8988T (cell line): ENCODE measurements at places on chromosomes 7 and 10.

DNA sequence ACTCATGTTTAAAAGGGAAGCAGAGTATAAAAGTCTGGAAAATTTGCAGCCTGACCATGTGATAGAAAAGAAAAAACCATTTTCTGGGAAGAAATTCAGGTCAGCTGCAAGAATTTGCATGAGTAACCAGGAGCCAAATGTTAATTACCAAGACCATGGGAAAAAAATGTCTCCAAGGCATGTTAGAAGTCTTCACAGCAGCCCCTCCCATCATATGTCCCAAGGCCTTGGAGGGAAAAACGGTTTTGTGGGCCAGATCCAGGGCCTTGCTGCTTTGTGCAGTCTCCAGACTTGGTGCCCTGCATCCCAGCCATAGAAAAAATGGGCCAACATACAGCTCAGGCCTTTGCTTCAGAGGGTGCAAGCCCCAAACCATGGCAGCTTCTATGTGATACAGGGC lies 1019.6 kb upstream of the SORCS1 start:
- no peak for DNase-seq

DNA sequence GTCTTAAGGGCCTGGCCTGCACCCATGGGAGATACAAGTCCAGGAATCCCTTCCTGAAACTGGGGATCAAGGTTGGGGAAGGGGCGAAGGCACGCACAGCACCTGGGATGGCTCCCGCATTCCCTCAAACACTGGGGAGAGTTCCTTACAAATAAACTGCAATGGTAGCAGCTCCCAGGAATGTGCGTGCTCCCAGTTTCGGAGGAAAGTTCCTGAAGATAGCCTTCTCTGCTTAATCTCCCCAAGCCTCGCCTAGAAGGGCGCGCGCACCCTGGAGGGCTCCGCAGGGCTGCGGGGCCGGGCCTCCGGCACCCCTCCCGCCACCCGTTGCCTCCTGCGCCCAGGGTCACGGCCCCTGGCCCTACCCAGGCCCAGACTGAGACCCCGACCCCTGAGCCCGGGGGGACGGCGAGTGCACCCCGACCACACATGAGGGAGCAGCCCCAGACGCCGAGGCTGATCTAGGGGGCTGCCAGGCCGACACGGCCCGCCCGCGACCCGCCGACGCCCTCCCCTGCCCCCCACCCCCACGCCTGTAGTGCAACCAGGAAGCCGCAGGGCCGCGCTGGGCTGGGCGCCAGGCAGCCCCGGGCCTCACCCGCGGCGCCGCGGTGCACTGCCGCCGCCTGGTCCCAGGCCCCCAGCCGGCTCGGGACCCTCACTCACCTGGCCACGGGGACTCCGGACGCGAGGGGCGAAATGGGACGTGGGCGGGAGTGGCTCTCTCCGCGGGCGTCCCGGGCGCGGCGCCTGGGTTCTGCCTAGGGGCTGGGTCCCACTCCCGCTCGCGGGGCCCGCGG lies 460 bp downstream of the ANXA11 start:
- no peak for DNase-seq

DNA sequence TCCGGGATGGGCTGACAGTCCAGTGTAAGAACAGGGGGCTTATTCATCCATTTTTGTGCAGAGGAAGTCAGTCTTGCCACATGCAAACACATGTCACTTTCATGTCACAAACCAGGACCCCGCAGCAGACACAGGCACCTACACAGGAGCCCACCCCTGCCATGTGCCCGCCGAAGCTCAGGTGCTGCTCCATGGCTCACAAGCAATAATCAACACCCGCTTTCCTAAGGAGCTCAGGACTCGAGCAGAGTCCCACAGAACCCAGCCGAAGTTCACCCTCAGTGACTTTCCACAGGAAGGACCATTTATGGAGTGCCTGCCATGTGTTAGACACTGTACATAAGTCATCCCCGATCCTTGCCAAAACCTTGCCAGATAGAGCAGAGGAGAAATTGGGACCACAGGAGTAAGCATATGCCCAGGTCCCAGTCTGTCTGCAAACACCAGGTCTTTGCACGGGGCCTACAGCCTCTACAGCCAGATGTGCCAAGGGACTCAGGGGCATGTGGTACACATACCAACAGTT lies 99.4 kb downstream of the EBF3 start:
- no peak for DNase-seq

GRCh38 chr10:96402417-96403305 lies 43.9 kb upstream of the OPALIN start:
- no peak for DNase-seq

DNA sequence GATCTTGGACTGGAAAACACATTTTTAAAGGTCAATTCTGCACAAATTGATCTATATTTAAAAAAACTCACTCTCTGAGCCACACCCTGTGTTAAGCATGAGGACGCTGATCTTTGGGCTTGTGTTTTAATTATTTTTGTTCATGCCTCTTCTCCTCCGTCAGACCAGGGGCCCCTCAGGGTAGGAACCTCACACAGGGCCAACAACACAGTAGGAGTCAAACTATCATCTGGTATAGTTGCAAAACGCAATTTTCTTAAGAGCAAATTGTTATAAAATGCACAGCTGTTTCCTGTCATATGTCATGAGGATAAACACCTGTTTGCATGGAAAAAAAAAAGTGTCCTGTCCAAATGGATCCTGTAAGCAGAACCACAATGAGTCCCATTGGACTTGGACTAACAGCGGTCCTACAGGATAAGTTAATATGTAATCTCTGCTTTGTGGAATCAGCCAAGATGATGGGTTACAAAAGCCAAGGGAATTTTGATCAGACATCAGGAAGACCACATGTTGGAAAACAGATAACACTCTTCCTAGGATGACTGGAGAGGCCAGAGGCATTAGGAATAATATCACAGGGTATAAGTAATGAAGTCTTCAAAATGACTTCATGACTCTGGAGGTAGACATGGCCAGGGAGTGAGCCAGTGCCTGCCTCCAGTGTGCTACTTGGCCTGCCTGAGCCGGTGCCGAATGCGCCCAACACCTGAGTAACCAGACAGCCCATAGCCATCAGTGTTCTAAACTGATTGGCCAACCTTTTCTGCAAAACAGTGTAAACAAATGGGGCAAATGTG lies 184.9 kb upstream of the ADCY1 start:
- DNase-seq: no peak

- no peak for DNase-seq
These were observed 43.9 kb downstream of the DOCK4 start for GRCh38 chr7:112162142-112162766.

GRCh38 chr7:66669088-66669487 lies 40.4 kb downstream of the KCTD7 start:
- no peak for DNase-seq

DNA sequence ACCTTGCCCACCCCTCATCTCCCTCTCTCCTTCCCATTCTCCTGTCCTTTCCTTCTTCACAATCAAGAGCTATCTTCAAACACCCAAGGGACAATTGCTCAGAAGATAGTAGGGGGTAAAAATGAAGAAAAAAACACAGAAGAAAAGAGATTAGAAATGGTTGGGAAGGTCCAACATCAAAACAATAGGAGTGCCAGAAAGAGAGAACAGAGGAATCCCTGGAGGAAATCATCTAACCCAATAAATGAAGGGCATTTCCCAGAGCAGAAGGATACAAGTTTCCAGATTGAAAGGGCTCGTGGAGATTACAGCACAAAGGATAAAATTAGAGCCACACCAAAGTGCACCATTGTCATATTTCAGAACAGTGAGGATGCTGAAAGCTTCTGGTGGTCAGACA lies 145.6 kb downstream of the OAT start:
- DNase-seq: no peak

- no peak for DNase-seq
These were observed 3.8 kb upstream of the CLDN3 start for GRCh38 chr7:73773700-73774517.

DNA sequence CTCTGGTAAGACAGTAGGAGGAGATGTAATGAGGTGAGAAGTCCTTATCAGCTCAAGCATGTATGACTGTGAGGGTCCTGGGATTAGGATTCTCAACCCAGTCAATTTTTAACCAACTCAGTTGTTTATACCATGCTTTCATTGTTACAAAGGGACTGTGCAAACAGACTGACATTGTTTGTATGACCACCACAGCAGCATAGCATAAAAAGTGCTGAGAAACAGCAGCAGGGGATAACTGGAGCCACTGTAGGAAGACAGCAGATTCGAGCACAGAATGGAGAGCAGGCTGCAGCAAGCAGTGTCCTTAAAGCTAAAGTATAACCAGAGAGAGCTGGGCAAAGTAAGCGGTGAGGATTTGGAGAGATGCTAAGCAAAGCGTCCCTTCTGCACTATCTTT lies 829.5 kb downstream of the REEP3 start:
- DNase-seq: no peak

GRCh38 chr10:120794390-120794789 lies 56.8 kb upstream of the WDR11 start:
- no peak for DNase-seq

- no peak for DNase-seq
These were observed 227.4 kb downstream of the TCERG1L start for GRCh38 chr10:131083915-131084790.

- no peak for DNase-seq
These were observed 2.0 kb downstream of the SAMD9 start for GRCh38 chr7:93115796-93116195.

- no peak for DNase-seq
These were observed 36.6 kb downstream of the PIK3AP1 start for GRCh38 chr10:96683710-96684109.

DNA sequence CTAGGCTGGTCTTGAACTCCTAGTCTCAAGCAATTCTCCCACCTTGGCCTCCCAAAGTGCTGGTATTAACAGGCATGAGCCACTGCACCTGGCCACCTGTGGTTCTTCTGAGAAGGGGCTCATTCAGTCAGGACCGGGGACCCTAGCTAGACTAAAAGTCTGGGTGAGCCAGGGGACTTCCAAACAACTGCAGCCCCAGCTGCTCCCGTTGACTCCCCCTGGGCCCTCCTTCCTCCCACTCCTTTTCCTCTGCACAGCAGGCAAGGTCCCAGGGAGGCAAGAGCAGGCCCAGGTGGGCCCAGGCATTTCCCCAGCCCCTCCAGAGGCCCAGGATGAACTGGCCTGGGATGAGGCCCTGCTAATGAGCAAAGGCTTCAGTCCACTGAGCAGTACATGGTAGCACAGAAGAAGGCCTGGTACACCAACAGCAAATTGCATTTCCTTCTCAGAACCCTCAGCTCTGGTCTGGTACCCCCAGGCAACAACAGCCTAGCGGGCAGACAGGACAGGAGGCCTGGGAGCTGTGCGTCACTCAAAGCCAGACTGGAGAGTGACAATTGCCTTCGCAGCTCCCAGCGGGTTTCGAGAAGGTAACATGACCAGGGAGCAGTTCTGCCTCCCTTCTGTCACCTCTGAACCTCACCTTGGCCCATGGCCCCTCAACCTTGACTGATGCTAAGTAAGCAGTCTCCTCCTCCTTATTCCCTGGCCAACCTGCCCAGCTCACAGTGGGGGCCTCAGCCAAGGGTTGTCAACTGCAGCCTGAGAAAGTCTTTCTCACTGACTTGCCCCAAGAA lies 30.7 kb upstream of the HSPA12A start:
- no peak for DNase-seq

DNA sequence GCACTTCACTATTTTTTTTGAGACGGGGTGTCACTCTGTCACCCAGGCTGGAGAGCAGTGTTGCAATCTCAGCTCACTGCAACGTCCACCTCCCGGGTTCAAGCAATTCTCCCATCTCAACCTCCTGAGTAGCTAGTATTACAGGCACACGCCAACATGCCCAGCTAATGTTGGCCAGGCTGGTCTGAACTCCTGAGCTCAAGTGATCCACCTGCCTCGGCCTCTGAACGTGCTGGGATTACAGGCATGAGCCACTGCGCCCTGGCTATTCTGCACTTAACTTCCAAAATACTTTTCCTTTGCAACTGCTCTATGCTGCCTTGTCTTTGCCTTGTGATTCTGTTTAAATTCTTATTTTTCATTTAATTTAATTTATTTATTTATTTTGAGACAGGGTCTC lies 67.0 kb upstream of the ZNF479 start:
- no peak for DNase-seq

DNA sequence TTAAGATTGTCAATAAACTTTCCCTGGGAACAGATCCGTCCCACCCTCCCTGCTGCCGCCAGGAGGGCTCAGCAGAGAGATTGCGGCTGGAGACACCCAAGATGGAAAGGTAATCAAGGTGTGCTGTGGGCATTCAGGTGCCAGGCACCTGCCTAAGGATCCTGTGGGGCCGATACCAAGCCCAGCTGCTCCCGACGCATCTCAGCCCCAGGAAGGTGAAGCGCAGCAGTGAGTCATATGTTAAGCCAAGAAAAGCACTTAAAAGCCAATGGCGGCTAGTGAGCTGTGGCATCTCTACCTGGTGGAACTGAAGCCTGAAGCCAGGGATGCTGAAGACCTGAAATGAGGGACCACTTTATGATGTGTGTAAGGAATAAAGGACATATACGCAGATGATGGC lies 6.1 kb downstream of the WDR86 start:
- no peak for DNase-seq

GRCh38 chr7:32036557-32036956 lies 33.6 kb downstream of the PDE1C start:
- DNase-seq: no peak

GRCh38 chr10:42949287-42949686 lies 127.6 kb upstream of the RET start:
- no peak for DNase-seq

- no peak for DNase-seq
These were observed 201.2 kb downstream of the PTN start for GRCh38 chr7:137142376-137142775.

DNA sequence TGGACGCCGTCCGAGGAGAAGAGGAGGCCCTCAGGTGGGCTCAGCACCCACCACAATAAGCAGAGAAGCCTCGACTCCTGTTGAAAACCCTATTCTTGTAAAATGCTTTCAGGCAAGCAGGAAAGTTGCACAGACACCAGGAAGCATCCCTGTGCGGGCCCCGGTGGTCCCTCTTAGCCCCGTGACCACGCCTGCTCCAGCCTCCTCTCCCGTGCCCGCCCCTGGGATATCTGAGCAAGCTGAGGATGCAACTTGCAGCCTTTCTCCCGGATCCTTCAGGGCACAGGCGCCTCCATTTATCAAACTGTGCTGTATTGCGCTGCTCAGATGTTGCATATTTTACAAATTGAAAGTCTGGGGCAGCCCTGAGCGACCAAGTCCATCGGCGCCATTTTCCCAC lies 72.7 kb downstream of the CFAP46 start:
- no peak for DNase-seq

GRCh38 chr7:105429746-105430612 lies 41.3 kb upstream of the SRPK2 start:
- DNase-seq: no peak

- no peak for DNase-seq
These were observed 141.3 kb downstream of the GNAT3 start for GRCh38 chr7:80370587-80370986.

GRCh38 chr10:3043512-3044368 lies 23.6 kb upstream of the PFKP start:
- DNase-seq: peak; percentile 52

GRCh38 chr10:49526619-49527018 lies 12.3 kb downstream of the ERCC6 start:
- DNase-seq: no peak

DNA sequence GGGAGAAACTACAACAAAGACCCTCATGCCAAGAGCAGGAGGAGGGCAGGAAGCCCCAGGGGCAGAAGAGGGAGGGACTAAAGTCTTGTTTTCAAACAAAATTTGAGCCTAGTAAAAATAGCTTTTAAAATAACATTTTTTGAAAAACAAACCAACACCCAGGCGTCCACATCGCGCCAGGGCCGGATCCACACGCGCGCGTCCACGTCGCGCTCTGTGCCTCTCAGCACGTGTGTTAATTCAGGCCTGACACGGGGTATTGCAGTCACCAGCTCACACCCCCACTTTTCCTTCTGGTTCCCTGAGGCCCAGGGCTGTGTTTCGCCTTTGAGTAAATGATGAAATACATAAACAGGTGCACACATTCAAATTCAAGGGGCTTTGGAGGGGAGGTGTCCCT lies 196.2 kb downstream of the TCERG1L start:
- no peak for DNase-seq

- no peak for DNase-seq
These were observed 93.7 kb downstream of the MDFIC start for GRCh38 chr7:115015619-115016018.
